ENCODE measurements at places on chromosomes 5 and 9.

- DNase-seq, result no peak
Observed at GRCh38 chr5:125874057-125874456, 549.2 kb upstream of the GRAMD2B start.

DNA sequence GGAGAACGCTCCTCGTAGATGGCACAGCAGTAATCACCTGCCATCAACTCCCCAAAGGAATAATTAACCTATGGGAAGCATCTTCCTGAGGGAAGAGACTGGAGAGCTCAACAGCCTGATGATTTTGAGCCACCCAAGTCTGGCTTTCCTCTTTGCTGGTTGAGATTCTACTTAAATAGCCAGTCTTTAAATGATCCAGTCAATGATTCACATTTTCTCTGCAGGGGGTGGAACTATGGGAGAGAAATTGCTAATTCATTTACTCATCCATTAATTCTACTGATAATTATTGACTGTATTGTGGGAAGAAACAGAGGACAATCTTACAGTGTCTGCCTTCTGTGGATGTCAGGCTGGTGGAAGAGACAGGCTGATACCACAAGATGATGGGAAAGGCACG is 355.0 kb upstream of the PANK3 start:
- no peak for DNase-seq

DNA sequence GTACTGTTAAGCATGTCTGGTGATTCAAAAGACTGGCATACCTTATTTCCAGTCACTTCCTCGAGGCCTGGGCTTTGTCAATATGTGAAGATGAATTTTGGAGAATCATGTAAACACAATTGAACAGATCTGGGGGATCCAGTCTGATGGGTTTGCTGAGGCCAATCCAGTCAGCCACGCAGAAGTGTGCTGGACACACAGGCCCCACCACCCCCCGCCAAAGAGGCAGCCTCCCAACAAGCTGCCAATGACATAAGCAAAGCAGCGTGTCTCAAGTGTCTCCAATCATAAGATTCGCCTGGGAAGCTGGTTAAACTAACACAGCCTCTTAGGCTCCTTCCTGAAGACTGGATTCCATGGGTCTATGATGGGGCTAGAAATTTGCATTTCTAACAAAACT is 192.9 kb upstream of the KLF9 start:
- DNase-seq, result no peak

DNA sequence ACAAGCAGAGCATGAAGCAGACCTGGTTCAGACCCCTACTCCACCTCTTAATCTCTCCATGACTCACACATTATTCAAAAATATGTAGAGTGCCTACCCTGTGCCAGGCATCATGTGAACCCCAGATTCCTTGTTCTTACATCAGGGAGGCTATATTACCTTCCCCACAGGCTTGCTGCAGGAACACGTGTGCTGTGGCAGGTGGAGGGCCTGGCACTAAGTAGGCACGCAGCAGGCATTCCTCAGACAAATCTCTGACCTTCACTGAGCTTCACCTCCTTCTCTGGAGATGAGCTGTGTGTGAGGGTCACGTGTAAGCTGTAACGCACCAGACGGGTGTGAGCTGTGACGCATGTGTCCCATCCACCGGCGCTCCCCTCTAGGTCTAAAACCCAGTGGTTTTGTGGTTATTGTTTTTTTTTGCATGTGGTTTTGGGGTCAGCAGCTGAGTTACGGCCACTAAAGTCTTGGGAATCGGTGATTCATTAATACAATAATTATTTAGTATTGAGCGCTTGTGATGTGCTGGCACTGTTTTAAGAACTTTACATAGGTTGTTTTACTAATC is 30.3 kb downstream of the ANGPTL2 start:
- DNase-seq, result peak; percentile 55

DNA sequence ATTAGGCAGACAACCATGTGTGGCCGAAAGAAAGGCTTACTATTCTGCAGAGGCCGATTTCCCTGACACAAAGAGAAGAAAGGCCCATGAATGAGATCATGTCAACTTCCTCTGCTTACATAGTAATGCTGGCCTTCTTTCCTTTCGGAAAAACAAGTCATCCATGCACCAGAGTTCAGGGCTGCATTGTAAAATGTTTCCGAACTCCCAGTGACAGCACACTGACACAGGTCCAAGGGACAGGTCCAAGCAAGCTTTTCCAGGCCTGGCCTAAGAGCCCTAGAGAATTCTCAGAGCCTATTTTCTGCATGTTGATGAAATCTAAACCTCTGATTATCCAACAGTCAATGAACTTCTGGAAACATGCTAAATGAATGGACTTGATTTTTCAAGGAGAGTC is 140.9 kb downstream of the ZNF608 start:
- no peak for DNase-seq

DNA sequence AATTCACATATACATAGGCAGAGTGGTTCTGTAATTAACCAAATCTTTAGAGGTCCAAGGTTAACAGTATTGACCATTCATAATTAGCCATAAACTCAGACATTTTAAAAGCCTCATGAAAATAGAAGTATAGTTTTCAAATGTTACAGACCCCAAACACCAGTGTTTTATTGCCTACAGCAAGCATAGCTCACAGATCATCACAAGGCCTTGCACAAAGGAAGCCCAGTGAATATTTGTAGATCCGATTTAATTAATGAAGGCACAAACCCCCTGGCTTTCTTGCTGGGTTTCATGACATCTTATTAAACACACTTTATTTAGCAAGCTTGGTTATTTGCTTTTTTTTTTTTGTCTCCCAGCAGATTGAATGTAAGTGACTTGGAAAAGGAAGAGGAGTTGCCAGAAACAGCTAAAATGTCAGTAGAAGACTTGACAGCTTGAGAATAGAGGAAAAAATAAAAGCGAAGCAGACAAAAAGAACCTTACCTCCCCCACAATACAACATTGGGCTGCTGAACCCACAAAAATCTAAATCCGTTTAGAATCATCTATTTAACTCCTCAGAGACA is 283.9 kb upstream of the TNC start:
- no peak for DNase-seq

GRCh38 chr5:143361438-143361837 is 42.0 kb downstream of the NR3C1 start:
- no peak for DNase-seq

DNA sequence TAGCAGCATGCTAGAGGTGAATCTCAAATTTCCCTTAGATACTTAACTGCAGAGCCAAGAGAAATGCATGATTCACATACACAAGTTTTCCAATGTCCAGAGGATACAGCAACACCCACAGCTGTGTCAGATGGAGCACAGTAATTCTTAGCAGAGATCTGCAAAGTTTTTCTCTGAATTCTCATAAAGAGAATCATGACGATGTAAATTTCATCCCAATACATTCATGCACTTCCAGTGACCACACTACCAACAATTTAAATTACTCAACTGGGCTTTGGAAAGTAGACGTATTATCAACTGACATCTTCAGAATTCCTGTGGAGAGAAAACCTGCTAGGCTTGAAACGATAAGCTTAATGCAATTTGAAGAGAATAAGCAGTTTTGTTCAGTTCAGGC is 378.8 kb upstream of the TLE4 start:
- DNase-seq, result no peak

DNA sequence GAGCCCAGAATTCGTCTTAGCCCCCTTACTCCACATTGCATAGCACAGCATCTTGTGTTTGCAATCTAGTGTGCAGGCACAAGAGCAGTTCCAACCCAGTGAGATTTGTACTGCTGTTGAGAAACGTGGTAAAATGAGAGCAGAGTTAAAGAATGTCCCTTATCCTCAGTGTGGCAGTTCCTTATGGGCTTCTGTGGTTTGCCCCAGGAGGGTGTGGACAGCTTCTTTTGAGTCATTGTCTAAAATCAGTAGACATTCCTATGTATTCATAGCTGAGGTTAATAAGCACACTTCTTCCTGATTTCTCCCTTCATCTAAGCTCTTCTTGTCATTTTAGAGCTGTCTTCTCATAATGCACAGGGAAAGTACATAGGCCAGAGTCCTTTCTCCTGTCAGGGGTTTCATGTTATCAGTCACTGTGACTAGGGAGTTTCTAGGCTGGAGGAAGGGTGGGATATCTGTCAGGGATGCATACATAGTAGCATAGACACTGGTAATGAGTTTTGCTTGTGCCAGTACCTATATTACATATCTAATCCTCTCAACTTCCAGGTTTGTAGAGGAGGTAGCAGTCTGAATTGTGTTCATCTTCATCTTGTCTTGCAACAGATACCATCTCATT is 2.0 kb upstream of the CAVIN4 start:
- DNase-seq, result no peak

DNA sequence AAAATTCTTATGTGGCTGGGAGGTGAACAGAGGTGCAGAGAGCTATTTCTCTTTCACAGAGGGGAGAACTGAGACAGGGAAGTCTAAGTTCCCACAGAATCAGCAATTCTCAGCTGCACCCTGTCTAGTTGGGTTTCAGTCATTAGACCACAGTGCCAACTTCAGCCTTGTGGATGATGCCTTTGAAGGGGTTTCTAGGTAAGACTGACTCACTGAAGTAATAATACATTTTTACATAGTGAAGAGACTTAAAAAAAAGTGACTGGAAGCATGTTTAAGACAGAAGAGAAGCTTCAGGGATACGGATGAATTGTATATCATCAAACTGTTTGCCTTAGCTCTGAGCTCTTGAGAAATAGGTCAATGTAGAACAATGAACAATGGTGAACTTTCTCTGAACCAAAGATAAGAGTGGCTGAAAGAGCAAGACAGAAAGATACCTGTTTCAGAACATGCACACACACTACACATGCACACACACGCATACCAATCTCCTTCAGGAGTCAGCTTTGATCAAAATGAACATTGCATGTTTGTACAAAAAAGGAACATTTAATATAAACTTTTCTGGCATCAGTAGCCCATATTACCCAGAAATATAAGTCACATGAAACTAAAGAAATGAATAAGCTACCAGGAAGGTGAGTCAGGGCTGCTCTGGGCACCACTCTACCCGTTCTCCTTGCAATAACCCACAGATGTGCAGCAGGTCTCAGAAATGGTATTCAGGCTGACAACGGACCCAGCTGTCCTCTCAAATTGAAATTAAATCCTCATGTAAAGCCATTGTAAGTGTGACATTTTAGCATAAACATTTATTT is 12.6 kb upstream of the FYB1 start:
- DNase-seq, result no peak

Measured in cardiac septum (tissue), 1 donor.